ENCODE measurements at places on chromosomes 7 and 10.

- DNase-seq, result peak; percentile 42
These were observed 68.6 kb downstream of the C7orf25 start for GRCh38 chr7:42843205-42843800.

DNA sequence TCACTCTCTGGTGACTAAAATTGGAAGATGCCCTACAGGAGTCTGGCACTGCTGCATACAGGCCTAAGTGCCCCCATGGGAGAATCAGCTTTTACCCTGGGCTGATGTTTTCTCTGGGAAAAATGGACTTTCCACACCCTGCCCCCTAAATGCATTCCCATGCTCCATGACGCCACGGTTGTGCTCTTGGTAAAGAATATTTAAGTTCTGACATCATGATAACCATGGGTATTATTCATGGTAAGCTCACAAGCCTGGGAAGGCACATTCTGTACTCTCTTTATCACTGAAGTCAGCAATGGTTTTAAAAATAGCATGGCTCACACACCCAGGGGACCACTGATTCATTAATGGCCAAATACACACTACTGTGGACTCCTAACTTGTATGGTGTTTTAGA lies 43.4 kb downstream of the HIPK2 start:
- peak; percentile 100 for DNase-seq

DNA sequence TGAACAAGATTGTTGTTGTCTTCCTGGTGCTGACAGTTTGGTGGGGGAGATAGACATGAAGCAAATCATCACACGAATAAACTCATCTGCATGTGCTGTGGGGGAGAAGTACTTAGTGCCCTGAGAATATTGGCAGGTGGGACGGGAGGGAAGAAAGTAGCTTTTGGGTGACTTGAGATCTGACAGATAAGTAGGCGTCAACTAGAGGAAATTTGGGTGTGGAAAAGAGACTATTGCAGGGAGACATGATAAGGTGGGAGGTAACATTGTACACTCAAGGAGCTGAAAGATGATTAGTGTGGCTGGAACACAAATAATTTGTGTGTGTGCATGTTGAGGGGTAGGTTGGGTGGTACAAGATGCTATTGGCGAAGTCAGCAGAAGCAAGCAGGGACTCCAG lies 30.1 kb downstream of the CNNM2 start:
- no peak for DNase-seq

DNA sequence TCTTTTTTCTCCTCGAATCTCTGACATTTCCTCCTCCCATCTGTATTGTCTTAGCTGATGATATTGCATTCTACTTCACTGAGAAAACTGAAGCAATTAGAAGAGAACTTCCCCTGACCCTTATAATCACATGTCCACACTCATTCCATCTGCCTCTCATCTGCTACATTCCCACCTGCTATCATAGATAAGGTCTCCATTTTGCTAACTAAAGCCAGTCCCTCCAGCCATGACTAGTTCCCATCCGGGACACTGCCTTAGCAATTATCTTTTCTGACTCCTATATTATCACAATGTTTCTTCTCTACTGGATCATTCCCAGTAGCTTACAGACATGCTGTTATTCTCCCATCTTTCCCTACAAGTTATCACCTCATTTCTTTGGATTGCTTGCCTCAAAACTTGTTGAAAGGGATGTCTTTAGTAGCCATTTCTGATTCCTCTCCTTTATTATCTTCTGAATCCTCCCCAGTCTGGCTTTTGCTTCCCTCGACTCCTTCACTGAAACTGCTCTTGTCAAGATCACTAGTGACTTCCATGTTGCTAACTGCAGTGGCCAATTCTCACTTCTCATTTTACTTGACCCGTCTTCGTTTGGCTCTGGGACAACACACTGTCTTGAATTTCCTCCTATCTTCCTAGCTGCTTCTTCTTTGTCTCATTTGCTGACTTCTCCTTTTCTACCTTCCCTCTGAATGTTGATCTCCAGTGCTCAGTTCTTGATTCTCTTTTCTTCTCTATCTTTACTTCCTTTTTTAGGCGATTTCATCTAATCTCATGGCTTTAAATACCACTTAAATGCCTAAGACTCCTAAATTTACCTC lies 35.9 kb downstream of the FZD1 start:
- DNase-seq, result no peak
